Amniotic epithelial cell (primary cell): ENCODE measurements at places on chromosomes 2 and 18.

DNA sequence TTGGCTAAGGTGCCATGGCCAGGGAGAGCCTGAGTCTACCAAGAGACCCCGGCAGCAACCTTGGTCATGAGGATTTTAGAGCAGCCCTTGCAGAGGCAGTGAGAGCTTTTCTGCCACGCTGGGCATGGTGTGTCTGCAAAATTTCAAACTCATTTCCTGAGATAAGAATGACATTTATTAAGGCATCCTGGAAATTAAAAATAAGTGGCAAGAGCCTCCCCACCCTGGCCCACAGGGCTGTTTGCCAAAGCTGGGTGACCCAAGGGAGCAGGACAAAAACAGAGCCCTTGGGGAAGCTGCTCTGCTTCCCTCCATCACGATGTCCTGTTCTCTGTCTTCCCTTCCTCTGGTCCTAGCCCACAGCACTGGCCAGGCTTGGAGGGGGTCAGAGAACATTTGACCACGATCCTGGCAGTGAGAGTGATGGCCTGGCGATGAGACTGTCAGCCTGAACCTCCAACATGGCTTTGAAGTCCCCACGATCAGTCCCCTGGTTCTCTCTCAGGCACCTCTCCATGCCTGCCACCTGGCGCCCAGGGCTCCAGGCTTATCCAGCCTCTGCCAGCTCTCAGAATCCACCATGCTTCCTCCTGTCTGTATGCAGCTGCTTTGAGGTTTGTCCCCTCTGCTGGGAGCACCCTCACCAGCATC lies 68.9 kb upstream of the RMDN2 start:
- no peak for DNase-seq

- peak; percentile 55 for DNase-seq
Measured at GRCh38 chr18:10923551-10924070, 225.8 kb downstream of the PIEZO2 start.

GRCh38 chr2:6008186-6008585 lies 316.0 kb downstream of the SOX11 start:
- no peak for DNase-seq

GRCh38 chr2:161238560-161239325 lies 69.5 kb upstream of the PSMD14 start:
- DNase-seq = peak; percentile 47

DNA sequence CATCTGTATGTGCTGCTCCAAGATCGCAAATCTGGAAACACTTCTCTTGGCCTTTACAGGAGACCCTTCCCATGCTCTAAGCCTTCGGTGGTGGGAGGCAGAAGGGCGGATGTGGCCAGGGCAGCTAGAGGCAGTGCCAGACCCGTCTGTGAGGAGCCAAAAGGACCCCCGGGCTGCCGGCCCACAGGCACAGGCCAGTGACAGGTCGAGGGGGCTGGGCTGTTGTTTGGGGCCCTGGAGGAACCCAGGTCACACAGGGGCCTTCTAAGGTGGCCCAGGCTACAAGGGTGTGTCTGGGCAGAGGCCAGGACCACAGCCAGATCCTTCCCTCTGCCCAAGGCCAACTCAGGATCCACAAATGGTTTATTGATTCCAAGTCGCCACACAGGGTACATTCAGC lies 49.4 kb downstream of the SLC66A2 start:
- no peak for DNase-seq

DNA sequence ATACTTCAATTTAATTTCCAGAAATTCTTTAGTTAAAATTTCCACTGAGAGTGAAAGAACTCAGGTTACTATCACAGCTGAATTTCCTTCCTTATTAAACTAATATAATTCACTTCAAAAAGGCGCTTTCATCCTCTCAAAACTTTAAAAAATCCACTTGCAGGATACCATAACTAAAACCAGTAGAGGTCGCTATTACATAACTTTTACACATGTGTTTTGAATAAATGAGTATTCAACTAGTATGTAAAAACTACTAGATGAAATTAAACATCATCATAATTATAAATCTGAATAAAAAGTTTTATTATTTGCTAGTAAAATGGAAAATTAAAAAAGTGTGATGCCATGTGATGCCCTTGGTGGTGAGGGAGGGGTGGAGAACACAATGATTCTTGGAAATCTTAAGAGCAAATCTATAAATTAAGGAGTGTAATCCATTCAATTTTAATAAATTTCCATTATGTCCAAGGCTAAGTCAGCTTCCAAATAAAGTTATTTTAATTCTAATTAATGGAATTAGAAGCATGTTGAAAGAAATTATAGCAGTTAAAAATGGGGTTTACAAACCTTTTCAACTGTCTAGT lies 61.4 kb downstream of the SOS1 start:
- DNase-seq = peak; percentile 54
